Daoy (cell line): ENCODE measurements at places on chromosomes 6 and 20. TPM values are rescaled to one million over a fixed set of nuclear protein-coding genes. Genes with fewer than 3 reads are reported as not detected.

DNA sequence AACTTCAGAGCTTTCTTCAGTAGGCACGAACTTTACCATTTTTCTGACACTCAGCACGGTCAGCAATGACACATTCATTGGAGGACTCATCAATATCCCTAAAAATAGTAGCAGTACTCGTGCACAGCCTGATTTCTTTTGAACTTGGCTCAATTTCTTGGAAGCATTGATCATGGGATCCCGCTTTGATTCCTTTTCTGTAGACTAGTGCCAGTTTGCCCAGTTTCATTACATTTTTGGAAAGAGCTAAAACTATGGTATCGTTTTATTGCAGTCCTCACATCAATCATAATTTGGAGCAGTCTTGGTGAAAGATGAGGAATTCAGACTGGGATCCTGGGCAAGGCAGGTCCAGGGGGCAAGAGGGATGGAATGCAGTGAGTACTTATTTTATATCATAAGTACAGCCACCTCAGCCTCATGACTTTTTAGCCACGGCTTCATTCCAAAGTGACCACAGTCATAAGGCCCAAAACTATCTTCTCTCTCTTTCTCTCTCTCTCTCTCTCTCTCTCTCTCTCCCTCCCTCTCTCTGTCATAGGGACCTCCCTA lies 170.9 kb upstream of the AKAP12 start:
- peak; percentile 62 for DNase-seq

DNA sequence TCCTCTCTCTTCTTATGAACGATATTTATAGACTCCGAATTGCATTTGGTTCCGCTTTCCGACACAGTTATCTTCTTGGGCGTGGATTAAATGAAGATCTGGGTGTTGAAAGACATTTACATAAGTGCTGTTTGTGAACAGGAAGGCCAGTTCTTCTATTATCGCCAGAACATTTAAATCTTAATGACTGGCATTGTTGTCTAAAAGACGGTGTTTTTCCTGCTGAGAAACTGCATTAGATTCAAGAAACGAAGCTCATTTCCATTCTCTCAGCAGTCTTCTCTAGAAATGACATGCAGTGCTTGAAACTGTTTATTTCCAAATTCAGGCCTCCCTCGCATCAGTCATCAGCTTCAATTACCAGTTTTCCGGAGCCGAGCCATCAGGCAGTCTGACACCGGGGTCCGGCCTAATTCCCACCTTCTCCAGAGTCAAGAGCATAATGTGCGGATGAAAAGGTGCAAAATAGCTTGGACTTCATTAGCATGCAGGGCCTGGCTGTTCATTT lies 16.0 kb downstream of the LINC00237 start:
- no peak for DNase-seq

DNA sequence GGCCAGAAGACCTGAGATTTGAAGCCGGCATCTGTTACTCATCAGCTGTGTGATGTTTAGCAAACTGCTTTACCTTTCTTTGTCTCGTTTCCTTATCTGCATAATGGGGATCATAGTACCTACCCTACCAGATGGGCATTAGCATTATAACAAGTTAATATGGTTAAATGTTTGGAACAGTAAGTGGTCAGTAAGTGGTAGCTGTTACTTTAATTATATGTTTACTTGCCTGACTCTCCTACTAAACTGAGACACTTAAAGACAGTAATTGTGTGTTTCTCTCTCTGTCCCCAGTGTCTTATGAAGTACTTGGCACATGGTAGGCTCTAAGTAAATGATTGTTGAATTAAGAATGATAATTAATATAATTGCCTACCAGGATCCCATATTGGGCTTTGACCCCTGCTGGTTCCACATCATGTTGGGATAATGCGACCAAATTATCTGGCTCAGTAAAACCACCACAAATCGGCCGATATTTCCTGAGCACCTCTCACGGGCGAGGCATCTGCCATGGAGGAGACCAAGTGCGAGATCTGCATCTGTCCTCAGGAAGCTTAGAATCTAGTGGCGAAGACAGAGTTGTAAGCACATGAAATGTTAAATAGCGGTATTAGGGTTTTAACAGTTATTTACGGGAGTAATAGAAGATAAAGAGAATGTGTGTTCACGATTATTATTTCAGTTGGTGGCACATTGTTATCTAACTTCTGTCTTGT lies 31.4 kb downstream of the PTK7 start:
- DNase-seq = no peak

GRCh38 chr20:53468587-53468986 lies 125.1 kb downstream of the ZNF217 start:
- DNase-seq = no peak

DNA sequence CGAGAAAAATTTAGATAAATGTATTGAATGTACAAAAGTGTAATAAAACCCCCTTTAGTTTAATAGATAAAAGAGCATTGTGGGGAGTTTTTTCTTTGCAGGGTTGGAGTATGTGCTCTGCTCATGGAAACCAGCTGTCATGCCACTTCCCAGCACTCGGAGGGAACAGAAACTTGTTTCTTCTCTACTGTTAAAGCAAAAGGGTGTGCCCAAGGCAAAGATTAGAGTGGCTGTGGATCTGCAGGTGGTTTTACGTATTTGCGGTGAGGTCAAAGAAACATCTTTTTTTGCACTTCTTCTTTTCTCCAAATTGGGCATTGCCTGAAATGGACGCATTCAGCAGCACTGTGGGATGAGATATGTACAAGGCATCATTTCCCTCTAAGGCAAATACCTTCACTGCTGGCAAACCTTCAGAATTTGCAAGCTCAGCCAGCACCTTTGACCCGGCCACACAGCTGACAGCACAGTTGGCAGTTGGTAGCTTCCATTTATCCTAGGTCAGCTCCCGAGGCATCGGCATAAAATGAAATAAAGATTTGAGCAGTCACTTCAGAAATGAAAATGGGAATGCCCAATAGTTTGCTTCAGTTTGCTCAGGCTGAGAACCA lies 178.4 kb upstream of the EYA4 start:
- DNase-seq = no peak

DNA sequence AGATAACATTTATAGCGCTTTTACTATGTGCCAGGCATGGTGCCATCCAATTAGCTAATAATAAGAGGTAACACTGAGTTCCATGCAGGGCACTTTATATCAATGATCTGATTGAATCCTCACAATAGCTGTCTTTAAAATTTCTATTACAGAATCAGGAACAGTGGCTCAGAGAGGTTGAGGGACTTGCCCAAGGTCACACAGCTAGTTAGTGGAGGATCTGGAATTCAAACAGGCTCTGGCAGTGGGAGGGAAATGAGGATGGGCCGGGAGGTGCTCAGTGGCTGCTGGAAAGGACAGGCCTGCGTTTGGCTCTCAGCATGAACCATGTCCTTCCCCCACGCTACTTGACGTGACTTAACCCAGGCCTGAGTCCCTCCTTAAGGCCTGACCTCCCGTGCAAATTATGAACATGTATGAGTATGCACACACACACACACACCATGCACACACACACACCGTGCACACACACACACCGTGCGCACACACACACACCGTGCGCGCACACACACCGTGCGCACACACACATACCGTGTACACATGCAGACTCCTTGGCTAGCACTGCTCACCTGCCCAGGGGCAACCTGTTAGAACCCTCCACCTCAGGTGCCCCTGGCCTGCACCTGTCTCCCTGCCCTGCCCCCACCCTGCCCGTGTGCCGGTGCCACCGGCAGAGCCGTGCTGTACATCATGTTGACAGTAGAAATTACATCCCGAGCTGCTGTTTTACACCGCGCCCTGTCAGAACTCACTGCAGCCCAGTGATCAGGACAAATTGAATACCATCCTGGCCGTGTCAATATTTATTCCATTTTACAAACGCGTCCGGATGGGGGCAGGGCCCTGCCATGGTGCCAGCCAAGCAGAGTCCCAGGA lies 43.7 kb downstream of the CDH22 start:
- DNase-seq = no peak

- no peak for DNase-seq
These were observed 23.1 kb upstream of the MAS1L start for GRCh38 chr6:29510746-29511300.

SNAI1 gene
- total RNA-seq = 1.3 and 1.7 TPM in 2 replicates

GRCh38 chr6:45608252-45608913 lies 230.6 kb upstream of the SUPT3H start:
- DNase-seq = peak; percentile 83

PLG gene
- not detected in 2 replicates for total RNA-seq

- no peak for DNase-seq
These were observed 478.0 kb downstream of the KIF16B start for GRCh38 chr20:16095226-16095625.

- DNase-seq = no peak
These were observed 508.1 kb upstream of the MAP3K7 start for GRCh38 chr6:91094806-91095475.

DNA sequence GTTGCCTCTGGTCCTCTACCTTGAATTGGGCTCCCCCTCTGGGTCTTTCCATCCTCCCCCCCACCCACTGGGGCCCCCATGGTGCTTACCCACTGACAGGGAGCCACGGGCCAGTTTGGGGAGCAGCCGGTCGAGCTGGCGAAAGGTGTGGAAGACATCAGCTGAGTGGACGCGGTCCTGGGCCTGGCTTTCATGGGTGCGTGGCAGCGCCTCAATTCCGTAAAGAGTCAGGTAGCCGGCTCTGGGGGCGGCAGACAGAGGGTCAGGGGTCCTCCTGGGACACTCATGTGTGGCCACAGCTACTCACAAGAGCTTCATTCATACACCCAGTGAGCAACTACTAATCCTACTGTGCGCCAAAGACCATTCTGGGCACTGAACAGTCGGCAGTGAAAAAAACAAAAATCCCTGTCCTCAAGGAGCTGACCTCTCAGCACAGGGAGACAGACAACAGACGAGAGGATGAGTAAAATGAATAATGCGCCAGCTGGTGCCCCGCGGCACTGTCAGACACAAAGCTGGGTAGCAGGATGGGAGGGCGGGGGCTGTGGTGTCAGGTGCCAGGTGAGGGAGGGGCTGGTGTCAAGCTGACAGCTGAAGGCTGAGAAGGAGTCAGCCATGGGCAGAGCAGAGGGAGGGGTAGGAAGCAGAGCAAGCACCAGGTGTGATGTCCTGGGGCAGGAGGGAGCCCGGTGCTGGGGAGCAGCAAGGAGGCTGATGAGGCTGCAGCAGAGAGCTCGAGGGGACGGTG lies 28.3 kb downstream of the PTGIS start:
- no peak for DNase-seq

- DNase-seq = no peak
These were observed 29.6 kb upstream of the CRIP3 start for GRCh38 chr6:43338243-43338642.

GSTA3 gene
- not detected in 2 replicates for total RNA-seq

NFS1 gene
- 25.8 and 29.5 TPM in 2 replicates for total RNA-seq

GRCh38 chr6:45648262-45648620 lies 270.5 kb upstream of the SUPT3H start:
- no peak for DNase-seq

- no peak for DNase-seq
These were observed 1.2 kb downstream of the OGFR start for GRCh38 chr20:62805711-62806382.

- no peak for DNase-seq
These were observed 235.2 kb downstream of the ARID1B start for GRCh38 chr6:157012355-157012754.

GRCh38 chr6:143708889-143709288 lies 31.1 kb downstream of the PHACTR2 start:
- DNase-seq = no peak

DNA sequence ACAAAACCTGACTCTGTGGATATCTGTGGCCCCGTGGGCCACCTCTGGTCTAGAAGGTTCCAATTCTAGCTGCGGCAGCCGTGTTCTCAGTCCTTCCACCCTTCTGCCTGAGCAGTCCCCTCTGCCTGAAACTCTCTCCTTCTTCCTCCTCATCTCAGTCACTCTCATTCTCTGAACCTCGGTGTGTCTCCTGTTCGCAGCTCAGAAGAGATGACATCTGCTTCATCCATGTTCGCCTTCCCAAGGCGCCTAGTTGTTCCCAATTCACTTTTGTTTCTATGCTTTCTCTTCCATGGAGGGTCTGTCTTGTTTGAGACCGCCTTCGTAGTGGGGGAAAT lies 95.5 kb downstream of the CEBPB start:
- peak; percentile 41 for DNase-seq

- no peak for DNase-seq
These were observed 512.6 kb upstream of the MAP3K7 start for GRCh38 chr6:91099479-91099878.

RBBP8NL gene
- total RNA-seq = not detected in 2 replicates

CST4 gene
- not detected in 2 replicates for total RNA-seq

TXLNB gene
- 0.11 TPM in 1 of 2 replicates, not detected in the other for total RNA-seq

DNA sequence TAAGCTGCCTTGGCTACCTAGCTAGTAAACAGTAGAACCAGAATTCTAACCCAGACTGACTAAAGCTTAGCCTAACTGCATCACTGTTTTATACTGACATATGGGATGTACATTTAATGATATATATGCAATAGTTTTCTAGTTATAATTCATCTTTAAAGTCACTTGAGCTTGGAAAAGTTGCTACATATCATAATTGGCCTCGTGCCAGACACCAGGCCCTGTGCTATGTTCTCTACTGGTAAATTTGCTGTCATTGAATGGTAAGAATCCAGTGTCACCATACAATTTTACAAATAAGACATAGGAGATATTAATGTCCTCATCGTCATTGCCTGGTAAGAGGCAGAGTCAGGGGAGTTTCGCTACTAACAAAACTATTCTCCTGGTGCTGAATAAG lies 396.8 kb downstream of the CDKAL1 start:
- no peak for DNase-seq

RNF39 gene
- total RNA-seq = 0.57 TPM in 1 of 2 replicates, not detected in the other

TPX2 gene
- total RNA-seq = 222 and 237 TPM in 2 replicates

DNA sequence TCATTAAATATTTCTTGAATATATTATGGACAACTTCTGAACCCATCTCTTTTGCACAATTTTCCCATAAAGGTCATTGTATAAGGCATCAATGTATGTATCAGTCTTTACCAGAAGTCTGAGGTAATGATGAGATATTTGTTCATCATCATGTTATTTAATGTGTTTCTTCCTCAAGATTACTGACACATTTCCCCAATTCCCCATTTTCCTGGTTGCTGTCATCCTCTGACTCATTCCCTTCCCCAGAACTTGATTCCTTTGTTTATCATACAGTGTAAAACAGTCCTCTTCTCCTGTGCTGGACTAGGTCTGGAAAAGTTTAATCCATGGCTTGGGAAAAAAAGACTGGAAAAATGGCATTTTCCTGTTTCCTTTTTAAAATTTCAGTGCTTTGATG lies 107.9 kb upstream of the FLRT3 start:
- peak; percentile 5 for DNase-seq
